ENCODE measurements at places on chromosomes 6 and 20. TPM values are rescaled to one million over a fixed set of nuclear protein-coding genes. Genes with fewer than 3 reads are reported as not detected.

DNA sequence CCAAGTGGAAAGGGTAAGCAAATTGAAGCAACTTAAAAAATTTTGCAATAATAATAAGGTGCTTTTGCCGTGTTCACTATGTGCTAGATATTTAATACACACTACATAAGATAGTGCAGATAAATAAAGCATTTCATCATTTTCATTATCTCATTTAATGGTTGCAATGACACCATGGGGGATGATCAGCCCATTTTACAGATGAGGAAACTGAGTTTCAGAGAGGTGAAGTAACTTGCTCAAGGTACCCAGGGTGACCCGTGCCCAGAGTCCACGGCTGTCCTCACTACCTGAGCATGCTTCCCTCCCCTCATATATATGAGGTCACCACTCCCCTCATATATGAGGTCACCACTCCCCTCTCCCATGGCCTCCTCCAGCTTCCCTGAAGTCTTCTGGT lies 7.5 kb upstream of the KCNK5 start:
- DNase-seq = no peak

DNA sequence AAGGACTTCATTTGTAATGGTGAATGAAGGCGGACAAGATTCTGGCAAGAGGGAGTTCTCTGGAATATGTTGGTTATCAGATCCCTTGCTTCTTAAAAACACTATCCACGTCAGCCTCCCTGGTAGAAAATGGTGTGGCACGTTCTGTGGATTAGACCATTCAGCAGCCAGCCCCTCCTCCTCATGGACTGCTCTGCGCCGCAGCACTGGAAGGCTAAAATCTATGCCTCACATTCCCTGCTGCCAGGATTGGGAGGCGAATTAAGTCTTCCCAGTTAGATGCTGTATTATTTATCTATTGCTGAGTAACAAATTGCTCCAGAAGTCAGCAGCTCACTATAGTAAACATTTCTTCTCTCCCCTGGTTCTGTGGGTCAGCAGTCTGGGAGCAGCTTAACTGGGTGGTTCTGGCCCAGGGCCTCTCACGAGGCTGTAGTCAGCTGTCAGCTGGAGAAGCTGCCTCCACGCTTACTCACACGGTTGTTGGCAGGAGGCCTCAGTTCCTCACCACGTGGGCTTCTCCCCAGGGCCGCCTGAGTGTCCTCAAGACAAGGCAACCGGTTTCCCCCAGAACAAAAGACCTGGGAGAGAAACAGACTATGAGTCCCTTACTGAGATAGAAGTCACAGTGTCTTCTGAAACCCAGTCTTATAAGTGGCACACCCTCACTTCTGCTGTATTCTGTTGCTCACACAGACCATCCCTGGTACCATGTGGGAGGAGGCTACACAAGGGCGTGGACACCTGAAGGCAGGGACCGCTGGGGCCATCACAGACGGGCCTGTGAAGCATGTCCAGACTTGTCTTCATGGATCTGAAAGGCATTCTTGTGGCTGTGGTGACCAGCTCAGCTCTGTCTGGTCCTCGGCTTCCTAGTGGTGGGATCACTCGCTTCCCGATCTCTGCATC lies 101.0 kb downstream of the NRN1 start:
- peak; percentile 60 for DNase-seq

GRCh38 chr20:50776122-50776817 lies 18.6 kb upstream of the BCAS4 start:
- no peak for DNase-seq

DNA sequence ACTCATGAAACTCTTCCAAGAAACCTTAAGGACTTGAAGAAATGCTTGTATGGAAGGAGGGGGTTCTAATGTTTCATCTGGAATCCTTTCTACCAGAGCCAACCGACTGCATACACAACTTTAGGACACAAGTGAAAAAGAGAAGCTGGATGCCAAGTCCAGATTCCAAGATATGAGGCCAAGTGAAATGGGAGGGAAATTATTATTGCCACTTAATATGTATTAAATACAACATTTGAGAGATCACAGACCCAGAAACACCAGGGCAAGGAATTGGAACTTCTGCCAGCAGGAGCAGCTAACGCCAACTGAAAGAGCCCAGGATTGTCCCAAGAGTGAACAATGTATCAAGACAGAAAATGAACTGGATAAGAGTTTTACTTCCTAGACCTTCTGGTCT lies 144.2 kb downstream of the ARHGAP18 start:
- no peak for DNase-seq

DNA sequence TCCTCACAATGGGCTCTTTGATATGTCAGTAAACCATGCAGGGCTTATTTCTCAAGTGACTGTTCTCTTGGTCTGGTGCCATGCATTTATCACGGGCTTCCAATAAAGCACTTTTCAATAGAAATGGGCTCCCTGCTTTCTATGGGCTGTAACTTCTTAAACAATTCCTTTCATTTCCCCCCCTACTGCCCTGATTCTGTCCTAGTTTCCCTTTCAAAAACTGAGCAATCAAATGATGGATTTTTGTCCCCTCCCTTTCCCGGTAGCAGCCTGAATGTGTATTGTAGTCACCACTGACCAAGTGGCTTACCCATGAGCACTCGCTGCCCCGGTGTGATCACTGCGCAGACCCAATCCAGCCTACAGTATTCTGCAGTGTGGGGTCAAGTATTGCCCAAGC lies 13.9 kb downstream of the RPS10 start:
- peak; percentile 97 for DNase-seq

DNA sequence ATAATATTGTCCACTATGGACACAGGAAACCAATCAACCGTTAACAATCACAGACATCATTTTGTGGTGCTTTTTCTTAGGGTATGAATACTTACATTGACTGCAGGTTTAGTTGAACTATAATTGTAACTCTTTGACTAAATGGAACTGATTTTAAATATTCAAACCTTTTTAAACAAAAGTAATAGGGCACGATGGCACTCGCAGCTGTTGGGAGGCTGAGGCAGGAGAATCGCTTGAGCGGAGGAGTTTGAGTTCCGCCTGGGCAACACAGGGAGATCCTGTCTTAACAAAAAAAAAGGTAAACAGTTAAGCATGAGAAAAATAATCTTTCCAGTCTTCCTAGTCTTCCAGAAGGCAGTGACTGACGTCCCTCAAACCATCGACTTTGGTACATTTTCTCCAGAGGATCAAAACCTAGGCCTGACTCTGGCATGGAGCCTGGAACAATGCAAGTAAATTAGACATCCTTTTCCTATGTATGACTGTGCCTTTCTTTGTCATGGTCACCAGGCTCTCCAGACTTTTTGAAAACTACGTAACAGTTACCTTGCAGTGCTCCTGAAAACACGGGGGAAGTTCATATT lies 16.6 kb upstream of the PRDM13 start:
- DNase-seq = no peak

GRCh38 chr20:57388953-57389694 lies 2.1 kb upstream of the RBM38 start:
- no peak for DNase-seq

DNA sequence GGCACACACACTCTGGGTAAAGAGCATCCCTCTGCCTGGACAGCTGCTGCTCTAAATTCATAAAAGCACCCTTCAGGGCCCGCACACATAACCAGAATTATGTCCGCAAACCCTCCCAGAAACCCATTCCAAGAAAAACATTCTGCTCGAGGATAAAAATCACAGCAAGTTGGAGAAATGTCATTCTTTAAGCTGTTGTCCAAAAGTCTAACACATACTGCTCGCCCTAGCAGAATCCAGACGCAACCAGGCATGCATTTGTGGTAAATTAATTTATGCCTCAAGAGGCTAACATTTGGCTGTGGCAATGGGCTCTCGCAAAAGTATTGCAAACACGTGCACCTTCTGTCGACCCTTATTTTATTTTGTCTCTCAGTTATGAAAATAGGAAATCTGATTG lies 116.1 kb upstream of the INSM1 start:
- no peak for DNase-seq

- no peak for DNase-seq
Observed at GRCh38 chr6:86122086-86122485, 479.4 kb upstream of the SYNCRIP start.

- no peak for DNase-seq
Observed at GRCh38 chr6:747921-748320, 55.0 kb upstream of the EXOC2 start.

- no peak for DNase-seq
Observed at GRCh38 chr6:66662721-66663507, 955.9 kb upstream of the EYS start.

DNA sequence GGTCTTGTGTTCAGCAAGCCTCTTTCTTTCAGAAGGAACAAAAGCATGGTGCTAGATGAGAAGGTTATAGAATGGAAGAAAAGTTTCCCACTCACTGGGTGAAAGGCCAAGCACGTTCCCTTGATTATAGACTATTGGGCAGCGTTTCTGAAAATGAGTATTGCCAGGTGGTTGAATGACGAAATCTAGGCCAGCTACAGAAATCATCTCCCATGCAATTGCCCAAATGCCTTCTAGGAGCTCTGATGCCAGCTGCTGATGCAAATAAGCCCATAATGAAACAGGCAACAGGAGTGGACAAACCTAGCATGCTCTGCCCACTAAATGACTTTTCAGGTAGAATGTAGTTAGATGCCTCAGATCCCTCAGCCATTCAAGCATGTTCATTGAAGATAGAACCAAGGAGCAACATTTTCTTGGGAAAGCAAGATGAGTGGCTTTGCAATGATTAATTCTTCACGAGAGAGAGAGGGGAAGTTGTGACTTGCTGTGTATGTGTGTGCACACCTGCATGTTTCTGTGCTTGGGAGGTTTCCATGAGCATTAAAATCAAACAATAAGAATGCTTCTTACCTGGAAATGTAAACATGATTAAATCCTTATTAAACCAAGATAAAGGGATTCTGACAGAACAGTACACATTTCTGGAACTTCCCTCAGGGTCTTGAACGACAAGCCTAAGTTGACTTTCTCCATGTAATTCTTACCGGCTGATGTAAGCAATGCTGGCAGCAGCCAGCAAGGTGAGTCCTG lies 43.6 kb downstream of the ADTRP start:
- no peak for DNase-seq

GRCh38 chr6:158150701-158151100 lies 17.4 kb downstream of the SERAC1 start:
- DNase-seq = no peak

- DNase-seq = no peak
Observed at GRCh38 chr20:40724566-40724965, 35.5 kb upstream of the MAFB start.

GRCh38 chr6:139262519-139263300 lies 29.1 kb downstream of the TXLNB start:
- DNase-seq = peak; percentile 70

DNA sequence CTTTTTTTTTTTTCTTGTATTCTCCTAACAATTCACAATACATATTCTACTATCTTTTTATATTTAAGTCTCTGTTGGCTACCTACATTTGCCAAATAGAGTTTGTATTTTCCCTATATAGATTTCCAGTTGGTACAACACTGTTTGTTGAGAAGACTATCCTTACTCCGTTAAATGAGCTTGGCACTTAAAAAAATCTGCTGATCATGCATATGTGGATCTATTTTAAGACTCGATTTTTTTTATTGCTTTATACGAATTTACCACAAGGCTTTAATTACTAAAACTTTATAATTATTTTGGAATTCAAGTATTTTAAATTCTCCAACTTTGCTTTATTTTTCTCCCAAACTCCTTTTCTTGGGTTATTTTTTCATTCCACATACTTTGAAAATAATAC lies 855.6 kb downstream of the C6orf118 start:
- DNase-seq = no peak

- no peak for DNase-seq
Observed at GRCh38 chr6:31965700-31966099, 6.2 kb downstream of the DXO start.

GRCh38 chr6:74197310-74197709 lies 501.3 kb downstream of the CD109 start:
- no peak for DNase-seq

GRCh38 chr20:12434672-12435071 lies 517.0 kb downstream of the BTBD3 start:
- no peak for DNase-seq

Gene UNC93A
- total RNA-seq = not detected

Gene XKR7
- 0.11 TPM for total RNA-seq

Gene WFDC12
- total RNA-seq = not detected

Gene HLA-DQA1
- 0.08 TPM for total RNA-seq

Gene WFDC2
- total RNA-seq = not detected

Gene LINC00237
- total RNA-seq = not detected

Gene PGM3
- 27.2 TPM for total RNA-seq

Gene SIRPD
- total RNA-seq = not detected

Gene RIPOR3
- total RNA-seq = not detected

Gene LY6G6C
- total RNA-seq = not detected
